ENCODE measurements at places on chromosomes 7 and 10.

GRCh38 chr7:47330561-47331178, 251.2 kb downstream of the TNS3 start:
- no peak for DNase-seq

GRCh38 chr7:2404714-2405119, 1.3 kb downstream of the CHST12 start:
- no peak for DNase-seq

- no peak for DNase-seq
Measured at GRCh38 chr10:95276367-95277200, 14.2 kb downstream of the PDLIM1 start.

- no peak for DNase-seq
Measured at GRCh38 chr10:95415621-95416031, 124.8 kb upstream of the PDLIM1 start.

GRCh38 chr10:116742367-116743265, at the start of gene HSPA12A:
Gene HSPA12A, minus strand, starts transcription at chr10:116742566. Its CDS starts 97 bp downstream, at chr10:116742469.
- peak; percentile 38 for DNase-seq

DNA sequence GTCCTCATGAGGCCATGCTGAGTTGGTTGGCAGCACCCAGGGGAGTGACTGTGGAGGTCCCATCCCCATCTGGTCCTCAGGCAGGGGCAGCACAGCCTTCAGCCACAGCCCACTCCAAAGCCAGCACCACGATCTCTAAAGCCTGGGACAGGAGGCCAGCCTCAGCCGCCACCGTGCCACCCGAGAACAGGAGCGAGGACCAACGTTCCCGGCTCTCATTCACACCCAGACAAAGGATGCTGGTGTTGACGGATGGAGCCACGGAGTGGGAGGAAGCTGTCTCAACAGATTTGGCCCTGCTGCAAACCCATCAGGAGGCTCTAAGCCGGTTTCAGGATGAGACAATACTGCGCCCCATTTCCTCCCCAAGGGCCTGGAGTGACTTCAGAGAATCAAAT, 42.7 kb upstream of the PPP2R2D start:
- DNase-seq, result no peak

DNA sequence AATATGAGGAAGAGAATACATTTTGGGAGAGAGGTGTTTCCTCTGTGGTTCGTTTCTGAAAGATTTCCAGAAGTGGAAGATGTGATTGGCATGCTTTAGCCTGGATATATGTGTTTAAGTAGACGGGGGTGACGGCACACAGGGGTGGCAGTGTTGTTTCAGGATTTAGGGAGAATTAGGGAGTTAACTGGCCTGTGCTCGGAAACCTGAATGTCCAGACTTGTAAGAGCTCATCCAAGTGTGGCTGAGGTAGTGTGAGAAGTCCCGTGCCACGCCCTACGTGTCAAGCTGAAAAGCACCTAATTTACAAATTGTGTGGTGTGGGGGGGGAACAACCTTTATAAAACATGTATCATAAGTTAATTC, 1.1 kb downstream of the RALA start:
- DNase-seq, result no peak

GRCh38 chr7:81349044-81349443, 420.8 kb downstream of the HGF start:
- DNase-seq, result no peak

- DNase-seq, result no peak
Measured at GRCh38 chr7:80630608-80631405, 7.6 kb upstream of the CD36 start.

GRCh38 chr10:114504769-114505579, 100.7 kb upstream of the AFAP1L2 start:
- no peak for DNase-seq

- DNase-seq, result no peak
Measured at GRCh38 chr10:71999360-72000072, 35.3 kb downstream of the CHST3 start.

DNA sequence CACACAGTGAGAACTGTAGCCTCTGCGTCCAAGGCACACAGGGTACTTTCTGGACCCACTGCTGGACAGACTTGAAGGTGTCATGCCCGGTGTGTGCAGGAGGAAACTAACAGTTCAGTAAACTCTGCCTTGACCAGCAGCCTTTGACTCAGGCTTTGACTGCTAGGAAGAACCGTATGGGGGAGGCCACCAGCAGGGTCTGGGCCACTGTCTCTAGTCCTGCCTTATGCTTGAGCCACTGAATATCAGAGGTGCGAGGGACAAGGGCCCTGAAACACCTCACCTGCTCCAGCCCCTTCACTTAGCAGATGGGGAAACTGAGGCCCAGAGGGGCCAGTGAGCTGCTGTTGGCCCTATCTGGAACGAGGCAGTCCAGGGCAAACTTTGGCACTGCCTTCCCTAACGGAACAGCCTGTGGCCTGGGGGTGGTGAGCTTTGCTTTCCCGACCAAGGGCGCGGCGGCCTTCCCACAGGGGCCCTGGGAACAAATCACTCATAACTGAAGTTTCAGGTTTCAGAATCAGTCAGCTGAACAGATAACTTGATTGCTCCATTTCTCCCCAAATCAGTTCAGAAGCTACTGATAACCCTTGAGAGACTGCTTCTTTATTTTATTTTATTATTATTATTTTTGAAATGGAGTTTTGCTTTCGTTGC, 130.0 kb downstream of the FAM53B start:
- DNase-seq, result peak; percentile 8

DNA sequence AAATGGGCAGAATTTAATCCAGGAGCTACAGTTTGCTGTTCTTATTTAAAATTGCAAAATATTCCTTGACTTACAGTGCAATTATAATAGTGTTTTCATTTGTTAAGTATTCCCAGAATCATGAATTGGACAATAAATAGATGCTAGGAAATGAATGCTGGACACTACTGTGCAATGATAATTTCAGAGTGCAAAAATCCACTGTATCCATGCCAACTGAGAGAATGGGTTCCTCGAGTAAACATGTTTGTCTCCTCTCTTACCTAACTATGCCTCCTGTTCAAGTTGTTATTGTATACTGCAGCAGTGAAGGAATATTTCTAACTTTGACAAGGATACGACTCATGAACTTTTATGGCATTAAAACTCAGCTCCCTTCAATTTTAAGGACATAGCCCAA, 1396.3 kb downstream of the GATA3 start:
- DNase-seq, result no peak

DNA sequence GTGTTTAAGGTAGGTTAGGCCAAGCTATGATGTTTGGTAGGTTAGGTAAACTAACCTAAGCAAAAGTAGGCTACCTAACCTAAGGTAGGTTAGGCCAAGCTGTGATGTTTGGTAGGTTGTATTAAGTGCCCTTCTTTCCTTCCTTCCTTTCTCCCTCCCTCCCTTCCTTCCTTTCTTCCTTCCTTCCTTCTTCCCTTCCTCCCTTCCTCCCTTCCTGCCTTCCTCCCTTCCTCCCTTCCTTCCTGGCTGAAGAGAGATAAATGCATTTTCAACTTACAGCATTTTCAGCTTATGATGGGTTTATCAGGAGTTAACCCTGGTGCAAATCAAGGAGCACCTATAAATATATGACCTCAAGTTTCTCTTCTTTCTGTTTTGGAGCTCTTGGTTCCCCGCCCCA, 56.2 kb downstream of the SND1 start:
- DNase-seq, result no peak

DNA sequence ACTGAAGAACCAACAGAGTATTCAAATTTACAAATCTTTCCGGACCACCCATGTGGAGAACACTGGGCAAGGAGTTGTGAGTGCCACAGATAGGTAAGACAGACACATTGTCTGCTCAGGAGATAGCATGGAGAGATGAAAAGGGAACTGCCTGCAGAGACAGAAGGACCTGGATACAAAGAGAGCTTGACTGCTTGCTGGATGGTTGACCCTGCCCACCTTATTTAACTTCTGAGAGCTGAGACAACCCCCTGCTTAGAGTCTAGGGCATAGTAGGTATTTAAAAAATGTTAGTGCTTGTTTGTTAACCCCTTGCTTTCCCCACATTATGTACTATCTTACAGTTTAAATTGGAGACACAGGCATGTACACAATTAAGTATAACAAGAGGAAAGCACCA, 314.1 kb downstream of the THSD7A start:
- DNase-seq, result no peak

DNA sequence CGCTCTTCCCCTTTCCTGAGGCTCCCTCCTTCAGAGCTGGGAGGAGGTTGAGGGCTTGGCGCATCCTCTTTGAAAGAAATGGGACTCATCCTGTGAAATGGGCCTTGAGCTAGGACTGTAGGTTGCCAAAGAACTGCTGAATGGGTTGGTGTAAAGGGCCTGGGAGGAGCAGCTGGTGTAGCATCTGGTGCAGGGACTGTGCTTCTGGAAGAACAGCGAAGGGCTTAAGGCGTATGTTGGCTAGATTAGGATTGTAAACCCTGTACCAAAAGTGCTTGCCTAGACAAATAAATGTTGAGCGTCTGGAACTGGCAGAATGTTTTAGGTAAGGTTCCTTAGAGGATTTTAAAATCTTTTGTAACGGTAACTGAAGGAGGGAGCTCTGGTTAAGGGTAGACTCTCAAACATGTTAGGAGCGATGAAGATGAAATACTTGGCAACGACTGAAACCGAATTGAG, 563 bp downstream of the STAM start:
- no peak for DNase-seq

DNA sequence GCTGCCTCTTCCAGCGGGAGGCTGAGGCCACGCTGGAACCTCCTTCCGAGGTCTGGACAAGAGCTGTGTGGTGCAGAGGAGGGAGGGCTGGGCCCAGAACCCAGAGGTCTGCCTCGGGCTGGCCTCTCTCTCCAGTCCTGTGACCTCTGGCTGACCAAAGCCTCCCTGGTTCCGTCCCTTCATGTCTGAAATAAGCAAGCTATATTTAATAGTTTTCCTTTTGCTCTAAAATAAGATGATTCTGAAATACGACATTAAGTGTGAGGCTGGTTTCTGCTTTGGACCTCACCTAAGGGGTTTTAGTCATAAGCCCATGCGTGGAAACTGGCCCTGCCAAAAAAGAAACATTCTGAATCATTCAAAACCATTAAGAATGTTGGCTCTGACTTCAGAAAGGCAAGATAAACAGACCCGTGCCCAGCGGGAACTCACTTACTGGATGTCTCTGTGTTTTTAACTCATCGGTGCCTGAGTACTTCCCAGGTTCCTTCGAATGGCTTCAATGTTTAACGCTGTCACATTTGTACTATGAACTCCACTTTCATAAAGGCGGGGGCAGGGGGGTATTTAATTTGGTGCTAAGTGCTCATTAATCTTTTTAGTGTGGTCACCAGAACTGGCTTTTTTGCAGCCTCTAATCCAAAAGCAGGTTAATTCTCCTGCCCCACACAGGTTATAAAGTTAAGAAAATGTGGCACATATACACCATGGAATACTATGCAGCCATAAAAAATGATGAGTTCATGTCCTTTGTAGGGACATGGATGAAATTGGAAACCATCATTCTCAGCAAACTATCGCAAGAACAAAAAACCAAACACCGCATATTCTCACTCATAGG, 157.5 kb upstream of the KLF14 start:
- no peak for DNase-seq

GRCh38 chr10:124650263-124650662, 93.9 kb downstream of the FAM53B start:
- DNase-seq, result no peak

GRCh38 chr10:16716051-16716450, 101.2 kb downstream of the RSU1 start:
- no peak for DNase-seq
